ENCODE measurements at places on chromosomes 7 and 10.
A peak's percentile ranks its signal among the peaks of the same experiment; 100 is the strongest.

DNA sequence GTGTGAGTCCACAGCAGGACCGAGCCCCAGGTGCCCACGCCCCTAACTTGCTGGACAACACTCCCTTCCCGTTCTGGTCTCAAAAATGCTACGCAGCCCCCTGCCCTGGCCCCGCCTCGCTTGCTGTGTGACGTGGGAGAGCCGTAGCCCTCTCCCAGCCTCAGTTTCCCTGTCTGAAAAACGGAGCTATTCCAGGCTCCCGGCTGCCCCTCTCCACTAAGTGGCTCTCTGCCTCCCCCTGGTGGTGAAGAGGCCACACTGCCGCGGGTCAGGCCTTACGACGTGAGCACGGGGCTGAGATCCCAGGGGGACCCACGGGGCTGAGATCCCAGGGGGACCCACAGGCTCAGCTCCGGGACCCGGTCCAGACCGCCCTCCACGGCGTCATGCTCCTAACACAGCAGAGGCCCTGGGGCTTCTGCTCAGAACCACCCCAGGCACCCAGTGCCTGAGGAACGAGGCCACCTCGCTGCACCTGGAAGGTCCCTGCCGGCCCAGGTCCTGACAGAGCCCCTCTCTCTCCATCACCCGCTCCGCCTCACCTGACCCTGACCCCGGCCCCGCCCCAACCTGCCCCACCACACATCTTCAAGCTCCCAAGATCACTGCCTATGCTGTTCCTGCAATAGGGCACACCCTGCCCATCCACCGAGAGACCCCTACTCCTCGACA lies 26.7 kb downstream of the MICALL2 start:
- peak; percentile 20 for DNase-seq

DNA sequence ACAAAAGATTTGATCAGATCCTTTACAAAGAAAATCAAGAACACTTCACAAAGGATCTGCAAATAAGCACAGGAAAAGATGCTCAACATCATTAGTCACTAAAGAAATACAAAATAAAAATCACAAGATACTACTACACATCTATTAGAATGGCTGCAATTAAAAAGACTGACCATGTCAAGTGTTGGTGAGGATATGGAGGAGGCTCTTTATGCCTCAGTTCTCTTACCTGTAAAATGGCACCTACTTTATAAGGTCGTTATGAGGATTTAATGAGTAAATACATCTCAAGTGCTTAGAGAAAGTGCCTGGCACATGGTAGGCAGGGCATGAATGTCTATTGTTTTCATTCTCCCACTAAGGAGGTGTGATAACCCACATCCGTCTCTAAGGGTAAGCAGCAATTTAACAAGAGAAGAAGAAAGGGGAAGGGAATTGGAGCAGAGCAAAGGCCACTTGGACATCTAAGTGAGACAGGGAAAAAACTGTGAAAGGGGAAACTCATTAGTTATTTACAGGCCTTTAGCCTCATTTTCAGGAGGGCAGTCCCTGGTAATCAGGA lies 157.5 kb upstream of the NFE2L3 start:
- no peak for DNase-seq

- no peak for DNase-seq
Measured at GRCh38 chr10:32618482-32618881, 172.5 kb downstream of the CCDC7 start.

DNA sequence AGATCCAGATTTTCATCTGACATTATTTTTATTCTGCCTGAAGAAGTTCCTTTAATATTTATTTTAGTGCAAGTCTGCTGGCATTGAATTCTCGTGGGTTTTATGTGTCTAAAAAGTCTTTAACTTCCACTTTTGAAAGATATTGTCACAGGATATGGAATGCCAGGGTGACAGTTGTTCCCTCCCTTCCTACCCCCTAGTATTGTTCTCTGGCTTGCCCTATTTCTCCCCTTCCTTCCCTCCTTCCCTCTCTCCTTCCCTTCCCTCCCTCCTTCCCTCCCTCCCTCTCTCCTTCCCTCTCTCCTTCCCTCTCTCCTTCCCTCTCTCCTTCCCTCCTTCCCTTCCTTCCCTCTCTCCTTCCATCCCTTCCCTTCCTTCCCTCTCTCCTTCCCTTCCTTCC lies 14.9 kb downstream of the OLAH start:
- DNase-seq: no peak

GRCh38 chr7:157700231-157701005 lies 363.6 kb downstream of the DNAJB6 start:
- DNase-seq: no peak

DNA sequence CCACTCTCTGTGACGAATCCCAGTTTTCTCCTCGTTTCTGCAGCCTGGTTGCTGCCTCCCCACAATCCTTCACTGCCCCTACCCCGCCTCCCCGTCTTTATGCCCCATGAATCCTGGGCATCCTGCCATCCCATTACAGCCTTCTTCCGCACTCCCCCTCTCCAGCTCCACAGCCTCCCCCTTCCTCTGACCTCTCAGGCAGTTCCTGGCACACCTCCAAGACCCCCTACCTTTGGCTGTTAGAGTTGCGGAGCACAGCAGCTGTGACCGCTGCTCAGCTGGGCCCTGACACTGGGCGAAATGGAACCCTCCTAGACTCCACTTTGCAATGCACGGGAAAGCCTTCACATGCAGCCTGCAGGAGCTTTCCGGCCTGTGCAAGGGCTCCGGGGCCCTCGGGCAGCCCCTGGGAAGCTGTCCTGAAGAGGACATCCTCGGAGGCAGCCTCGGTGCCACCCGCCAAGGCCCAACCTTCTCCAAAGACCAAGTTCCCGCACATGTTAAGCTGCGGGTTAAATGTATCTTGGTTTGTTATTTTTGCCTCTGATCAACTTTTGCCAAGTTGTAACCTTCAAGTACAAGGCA lies 400.7 kb upstream of the MKI67 start:
- DNase-seq: no peak

GRCh38 chr7:7272294-7272693 lies 90.0 kb downstream of the C1GALT1 start:
- no peak for DNase-seq

DNA sequence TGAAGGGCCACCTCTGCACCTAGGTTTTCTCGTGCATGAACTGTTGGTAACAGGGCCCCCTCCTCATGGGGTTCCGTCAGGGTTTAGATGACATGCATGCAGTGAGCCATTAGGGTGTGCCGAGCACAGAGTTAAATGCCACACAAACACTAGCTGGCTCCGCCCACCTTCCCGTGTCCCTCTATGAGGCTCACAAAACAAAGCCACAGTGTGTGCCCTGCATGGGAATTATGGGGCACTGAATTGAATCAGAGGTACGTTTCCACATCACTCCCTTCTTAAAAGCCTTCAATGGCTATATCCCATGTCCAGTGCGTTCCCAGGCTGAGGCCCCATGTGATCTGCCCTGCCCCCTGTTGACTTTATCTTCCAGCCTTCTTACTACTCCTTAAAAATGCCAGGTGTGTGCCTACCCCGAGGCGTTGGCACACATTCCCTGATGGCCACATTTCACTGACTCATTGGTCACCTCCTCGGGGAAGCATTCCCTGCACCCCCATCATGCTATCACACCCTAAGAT lies 35.7 kb downstream of the GSDME start:
- no peak for DNase-seq

DNA sequence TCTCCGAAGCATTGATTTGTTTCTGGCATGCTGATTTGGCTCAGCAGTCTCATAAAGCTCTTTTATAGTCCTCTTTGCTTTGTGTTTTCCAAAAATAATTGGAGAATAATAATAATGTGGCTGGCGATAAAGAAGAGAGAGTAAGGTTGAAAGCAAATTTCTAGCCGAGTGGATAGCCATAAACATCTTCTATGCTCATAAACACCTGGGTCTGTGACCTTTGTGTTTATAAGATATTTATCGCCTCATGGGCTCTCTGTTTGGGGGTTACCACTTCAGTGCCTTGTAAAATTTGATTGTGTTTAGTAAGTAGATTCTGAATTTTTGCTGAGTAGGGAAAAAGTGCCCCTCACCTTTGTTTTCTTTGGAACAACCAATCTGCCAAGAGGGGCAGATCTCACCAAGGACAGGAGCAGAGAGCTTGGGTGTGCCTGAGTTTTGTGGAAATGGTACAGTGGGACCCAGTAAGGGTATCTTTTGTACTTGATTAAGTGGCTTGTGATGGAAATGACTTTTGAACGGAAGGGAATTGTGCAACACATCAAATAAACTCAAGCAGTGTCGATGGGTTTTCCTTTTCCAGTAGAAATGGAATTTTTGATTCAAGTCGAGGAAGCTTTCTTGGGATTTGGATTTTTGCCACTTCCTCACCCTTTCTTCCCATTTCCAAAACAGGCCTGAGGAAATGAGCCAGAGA lies 220.5 kb downstream of the AUTS2 start:
- DNase-seq: no peak

- no peak for DNase-seq
Measured at GRCh38 chr7:17651341-17651740, 289.0 kb downstream of the SNX13 start.

DNA sequence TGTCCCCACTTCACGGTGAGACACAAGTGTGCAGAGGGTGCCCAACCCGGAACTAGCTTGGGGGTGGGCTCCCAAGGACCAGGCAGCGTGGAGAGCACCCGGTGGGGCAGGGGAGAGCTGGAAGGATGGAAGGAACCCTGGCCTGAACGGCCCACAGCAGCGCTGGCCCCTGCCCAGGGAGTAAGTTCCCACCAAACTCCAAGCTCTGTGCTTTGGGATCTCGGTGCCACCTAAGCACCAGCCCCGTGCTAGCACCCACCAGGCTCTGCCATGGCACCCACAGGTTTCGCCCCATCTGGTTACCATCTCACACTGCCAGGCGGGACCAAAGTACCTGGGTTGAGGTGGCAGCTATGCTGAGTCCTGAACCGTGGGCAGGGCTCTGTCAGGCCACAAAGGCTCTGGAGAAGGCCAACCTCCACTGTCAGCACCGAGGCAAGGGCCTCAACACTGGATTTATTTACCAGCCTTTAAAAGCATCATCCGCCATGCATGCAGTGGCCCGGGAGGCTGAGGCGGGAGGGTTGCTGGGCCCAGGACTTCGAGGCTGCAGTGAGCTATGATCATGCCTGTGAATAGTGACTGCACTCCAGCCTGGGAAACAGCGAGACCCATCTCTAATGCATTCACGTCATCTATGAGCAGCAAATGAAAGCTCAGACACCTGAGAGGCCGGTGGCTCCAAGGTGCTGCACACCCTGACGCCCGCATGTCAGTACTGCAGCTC lies 16.0 kb downstream of the GPER1 start:
- no peak for DNase-seq

DNA sequence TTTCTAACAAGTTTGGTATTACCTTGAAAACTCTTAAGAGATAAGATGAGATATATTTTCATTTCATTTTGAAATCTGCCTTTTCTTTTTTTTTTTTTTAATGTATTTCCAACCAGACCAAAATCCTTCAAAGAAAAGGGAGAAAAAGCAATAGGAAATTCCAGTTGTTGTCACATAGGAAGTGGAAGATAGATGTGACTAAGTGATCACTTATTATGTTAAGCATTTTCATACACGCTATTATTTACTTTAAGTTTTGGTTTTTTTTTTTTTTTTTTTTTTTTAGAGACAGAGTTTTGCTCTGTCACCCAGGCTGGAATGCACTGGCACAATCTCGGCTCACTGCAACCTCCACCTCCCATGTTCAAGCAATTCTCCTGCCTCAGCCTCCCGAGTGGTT lies 197.2 kb upstream of the FRMD4A start:
- no peak for DNase-seq

GRCh38 chr10:119270762-119271366 lies 63.5 kb downstream of the GRK5 start:
- no peak for DNase-seq

DNA sequence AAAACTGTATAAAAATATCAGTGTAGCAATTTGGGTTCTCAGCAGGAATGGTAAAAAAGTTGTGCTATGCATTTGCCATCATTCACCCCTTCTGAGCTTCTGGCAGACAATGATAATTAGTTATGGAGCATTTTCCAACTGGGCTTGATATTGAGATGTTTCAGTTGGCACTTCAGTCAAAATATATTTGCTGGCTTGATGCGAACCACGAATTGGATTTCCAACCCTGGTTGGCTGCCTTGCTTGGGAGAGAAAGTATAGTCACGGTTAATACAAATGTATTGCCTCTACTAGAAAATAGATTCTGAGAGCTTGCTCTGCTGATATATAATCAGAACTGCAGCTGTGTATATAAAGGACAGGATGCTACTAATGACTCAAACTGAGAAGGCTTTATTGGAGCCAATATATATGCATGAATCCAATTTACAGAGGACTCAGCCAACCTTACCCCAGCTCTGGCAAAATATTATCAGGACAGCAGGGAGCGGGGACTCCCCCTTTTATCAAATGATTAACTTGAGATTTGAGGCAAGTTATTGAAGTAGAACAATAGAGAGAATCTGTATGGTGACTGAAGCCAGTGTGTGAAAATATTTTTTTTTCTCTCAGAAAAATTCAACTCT lies 219.8 kb upstream of the SMIM30 start:
- DNase-seq: no peak

GRCh38 chr10:91613411-91614187 lies 19.3 kb downstream of the PPP1R3C start:
- no peak for DNase-seq

GRCh38 chr7:134892963-134893362 lies 93.3 kb upstream of the AGBL3 start:
- no peak for DNase-seq

All from smooth muscle cell of the brain vasculature (primary cell).